ENCODE measurements at places on chromosomes 7 and 10.
A peak's percentile ranks its signal among the peaks of the same experiment; 100 is the strongest.

- DNase-seq: no peak
Measured at GRCh38 chr10:113329121-113329596, 223.7 kb upstream of the HABP2 start.

- no peak for DNase-seq
Measured at GRCh38 chr7:99786726-99787335, 2.8 kb upstream of the CYP3A4 start.

- DNase-seq: no peak
Measured at GRCh38 chr7:132654150-132654549, 77.9 kb upstream of the PLXNA4 start.

DNA sequence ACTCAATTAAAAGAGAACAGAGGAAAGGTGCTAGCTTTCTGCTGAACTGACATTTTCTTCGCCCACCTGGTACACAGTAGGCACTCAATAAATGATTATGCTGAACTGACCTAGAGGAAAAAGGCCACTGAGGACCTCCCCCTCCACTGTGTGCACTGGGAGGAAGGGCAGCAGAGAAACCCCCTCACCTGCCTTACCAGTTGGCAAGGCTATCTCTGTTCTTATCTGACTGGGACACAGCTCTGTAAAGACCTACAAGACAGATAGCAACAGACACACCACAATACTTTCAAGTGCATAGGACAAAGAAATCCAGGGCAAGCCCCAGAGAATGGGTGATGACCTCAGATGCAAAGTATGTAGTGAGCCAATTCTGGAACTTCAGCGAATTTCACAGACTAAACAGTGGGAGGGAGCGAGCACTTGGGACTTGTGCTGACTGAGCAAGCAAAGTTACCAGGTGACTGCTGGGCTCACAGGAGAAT, 30.4 kb downstream of the PDLIM1 start:
- peak; percentile 54 for DNase-seq

DNA sequence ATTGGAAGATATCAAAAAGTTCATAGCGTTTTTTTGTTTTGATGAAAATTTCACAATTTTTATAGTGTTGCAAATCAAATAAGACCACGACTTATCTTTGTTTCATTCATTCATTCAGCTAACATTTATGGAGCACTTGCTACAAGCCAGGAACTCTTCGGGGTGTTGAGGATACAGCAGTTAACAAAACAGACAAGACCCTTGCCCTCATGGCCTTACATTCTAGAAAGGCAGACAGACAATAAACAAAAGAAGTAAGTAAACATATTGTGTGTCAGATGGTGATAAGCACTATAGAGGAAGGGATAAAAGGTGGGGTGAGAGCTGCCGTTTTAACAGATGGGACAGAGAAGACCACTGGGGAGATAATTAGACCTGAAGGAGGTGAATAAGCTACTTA, 41.6 kb upstream of the GSAP start:
- DNase-seq: no peak

DNA sequence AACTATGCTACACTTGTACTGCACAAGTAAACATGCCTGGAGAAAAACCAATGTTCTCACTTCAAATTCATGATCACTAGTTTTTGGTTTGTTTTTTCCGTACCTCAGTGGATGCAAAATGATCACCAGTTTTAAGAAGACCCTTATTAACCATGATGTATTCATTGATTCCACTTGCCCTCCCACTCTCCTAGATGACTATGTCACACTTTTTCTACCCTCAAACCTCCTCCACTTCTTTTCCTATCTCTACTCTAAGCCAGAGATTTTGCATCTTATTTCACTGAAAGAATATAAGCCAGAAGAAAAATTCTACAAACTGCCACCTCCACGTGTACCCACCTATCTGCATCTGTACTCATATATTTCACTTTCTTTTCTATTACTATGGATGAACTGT, 186.2 kb upstream of the NAMPT start:
- DNase-seq: no peak

GRCh38 chr7:151433721-151434400, 6.1 kb downstream of the CRYGN start:
- DNase-seq: no peak

GRCh38 chr7:42511027-42511426, 274.0 kb upstream of the GLI3 start:
- no peak for DNase-seq
